Left lobe of liver (tissue), 2 donors: ENCODE measurements at places on chromosomes 11 and 22.

DNA sequence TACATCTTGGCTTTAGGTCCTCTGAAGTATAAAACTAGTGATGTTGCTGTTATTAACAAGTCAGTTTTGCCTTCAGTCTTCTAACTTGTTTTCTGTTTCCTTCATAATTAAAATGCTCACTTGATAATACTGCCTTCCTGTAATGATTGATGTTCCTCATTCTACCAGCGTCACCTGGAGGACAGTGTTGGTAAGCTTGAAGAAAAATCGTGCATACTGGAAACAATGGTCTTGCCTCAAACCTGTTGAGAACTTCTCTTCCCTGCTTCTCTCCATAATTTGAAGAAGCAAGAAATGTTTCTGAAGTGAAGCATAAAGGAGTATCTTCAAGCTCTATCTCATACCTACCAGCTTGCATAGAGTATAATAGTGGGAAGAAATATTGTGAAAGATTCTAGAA, 3.0 kb downstream of the YWHAH start:
- DNase-seq: no peak

- no peak for DNase-seq
Observed at GRCh38 chr11:61904539-61905048, 12.8 kb downstream of the RAB3IL1 start.

DNA sequence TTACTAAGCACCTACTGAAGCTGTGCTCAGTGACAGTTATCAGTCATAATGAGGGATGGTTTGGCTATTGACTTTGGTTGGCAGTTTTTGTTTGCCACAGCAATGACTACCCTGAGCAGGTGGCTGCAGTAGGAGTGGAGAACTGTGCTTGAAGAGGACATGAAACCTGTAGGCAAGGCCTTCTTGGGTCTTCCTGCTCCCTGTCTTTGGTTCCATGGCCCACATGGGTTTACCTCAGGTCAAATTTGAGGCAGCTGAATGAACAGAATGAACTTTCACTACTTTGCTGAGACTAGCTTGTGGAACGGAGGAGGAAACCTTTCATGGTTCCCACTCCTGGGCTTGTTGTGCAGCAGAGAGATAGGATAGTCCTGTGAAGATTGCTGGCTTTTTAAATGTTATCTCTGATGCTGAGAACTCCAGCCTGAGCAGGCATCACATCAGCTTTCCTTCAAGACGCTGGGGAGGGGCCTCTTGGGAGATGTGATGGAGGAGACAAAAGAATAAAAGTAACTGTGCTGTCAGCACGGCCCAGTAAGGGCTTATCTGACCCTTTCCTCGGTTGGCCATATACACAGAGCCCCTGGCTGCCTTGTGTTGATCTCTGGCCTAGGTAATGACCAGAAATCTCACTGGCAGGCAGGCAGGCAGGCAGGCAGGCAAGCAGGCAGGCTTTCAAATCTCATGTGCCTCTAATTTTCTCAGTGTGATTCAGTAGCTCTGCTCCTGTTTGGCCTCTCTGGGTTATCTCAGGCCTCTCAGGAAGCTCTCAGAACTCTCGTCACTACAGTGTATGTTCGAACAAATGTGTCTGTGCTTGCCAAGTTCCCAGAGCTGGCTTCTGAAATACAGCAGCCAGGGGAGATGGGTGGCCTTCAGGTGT, 12.0 kb downstream of the STIM1 start:
- DNase-seq: peak; percentile 56

DNA sequence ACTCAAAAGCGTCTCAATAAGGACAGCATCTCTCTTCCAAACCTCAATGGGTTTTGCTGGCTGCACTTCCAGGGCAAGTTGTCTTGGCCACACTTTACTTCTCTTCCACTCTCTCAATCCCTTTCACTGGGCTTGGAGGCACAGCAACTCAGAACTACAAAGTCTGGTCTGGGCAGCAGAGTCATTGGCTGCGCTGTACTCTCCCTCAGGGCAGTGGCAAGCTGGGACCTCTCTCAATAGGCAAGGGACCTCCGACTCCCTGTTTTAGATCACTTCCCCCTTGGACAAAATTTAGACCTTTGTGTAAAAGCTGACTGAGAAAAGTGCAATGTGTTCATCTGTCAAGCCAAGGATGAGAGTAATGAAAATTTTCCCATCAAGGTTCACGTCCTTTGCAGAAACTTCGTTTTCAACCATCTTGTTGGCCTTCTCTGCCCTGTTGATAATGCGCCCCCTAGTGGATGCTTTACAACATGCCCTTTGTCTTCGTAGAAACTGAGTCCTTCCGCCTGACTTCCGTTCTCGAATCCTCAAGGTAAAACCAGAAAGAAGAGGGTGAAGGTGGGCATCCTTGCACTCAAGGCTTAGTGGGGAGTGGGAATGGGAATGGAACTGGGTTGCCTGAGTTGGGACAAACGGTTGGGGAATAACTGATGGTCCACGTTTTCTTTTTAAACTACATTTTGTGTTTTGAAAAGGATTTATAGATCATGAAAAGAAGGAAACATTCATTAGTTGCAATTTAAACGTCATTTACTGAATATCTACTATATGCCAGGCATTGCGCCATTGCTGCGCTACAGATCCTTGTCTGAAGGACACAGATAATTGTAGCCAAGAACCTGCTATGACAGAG, 99.1 kb downstream of the CD44 start:
- DNase-seq: no peak

GRCh38 chr11:66265531-66266377, 2.7 kb upstream of the RAB1B start:
- no peak for DNase-seq

DNA sequence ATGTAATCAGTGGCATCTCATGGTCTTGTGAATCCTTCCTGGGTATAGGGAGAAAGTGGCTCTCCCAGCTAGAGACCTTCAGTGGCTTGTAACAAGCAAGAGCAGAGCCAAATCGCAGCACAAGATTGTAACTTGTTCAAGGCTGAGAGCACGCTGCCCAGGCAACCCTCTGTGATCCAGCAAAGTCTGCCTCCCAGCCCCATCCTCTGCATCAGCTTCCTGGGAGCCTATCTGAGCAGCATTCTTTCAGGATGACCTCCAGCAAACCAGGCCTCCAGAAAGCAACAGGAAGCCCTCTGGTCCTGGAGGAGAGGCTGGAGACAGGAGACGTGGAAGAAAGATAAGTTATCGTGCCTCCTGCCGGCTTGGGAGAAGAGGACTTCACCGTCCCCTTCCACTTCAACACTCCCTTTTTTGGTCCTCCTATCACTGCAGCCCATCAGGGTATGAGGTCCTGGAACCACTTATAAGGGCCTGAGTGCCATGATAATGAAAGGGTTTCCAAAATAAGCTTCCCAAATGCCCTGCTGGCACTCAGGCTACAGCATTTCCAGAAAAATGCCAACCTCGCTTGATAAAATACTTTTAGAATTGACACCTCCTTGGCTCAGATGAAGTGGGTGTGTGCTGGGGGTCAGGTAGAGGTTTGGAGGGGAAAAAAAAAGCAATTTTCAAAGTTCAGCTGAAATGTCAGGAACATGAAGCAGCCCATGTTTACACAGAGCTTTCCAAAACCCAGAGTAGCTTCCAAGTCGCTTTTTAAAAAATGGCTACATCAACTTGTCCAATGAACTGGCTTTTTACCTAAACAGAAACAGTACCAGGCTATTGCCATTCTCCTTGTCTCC, 80.2 kb downstream of the PLEKHA7 start:
- no peak for DNase-seq

GRCh38 chr22:38169116-38169515, 12.5 kb downstream of the PLA2G6 start:
- DNase-seq: no peak

- no peak for DNase-seq
Observed at GRCh38 chr11:69141742-69142141, 14.0 kb upstream of the SMIM38 start.

DNA sequence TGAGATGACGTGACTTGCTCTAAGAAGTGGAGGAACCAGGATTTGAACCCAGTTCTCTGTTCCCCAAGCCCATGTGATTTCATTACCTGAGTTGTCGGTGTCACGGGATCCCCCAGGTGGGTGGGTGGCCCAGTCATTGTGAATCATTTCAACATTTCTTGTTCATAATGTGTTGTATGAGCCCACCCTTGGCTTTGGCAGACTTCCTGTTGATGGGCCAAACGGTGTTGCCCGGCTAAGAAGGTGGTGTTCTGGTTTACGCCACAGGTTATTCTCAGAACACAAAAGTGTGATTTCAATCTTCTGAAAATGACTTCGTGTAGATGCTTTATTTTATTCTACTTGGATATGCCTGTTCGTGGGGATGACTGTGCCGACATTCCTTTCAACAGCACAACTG, 21.6 kb upstream of the ST14 start:
- no peak for DNase-seq

- DNase-seq: no peak
Observed at GRCh38 chr11:71962428-71963038, 33.7 kb downstream of the RNF121 start.

DNA sequence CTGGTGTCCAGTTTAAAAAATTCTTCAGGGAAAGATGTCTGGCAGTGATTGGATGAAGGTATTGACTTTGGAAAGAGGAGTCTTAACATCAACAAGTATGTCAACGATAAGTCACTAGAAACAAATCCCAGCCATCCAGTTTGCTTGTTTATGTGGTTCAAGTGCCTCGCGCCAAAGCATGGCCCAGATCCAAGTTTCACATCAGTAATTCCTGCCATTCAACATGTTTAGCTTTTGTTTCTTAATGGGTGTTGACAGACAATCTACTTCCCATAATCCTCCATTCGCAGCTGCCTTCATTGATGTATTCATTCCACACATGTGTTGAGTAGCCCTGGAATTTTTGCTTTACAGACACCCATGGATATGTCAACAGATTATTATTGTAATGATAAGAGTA, 77.8 kb downstream of the UBASH3B start:
- DNase-seq: no peak

GRCh38 chr11:2709429-2709828, 9.6 kb upstream of the KCNQ1OT1 start:
- DNase-seq: no peak

GRCh38 chr11:118175031-118175992, 1.1 kb downstream of the SCN2B start:
- DNase-seq: peak; percentile 83

- DNase-seq: no peak
Observed at GRCh38 chr22:35684270-35684700, 33.4 kb upstream of the APOL5 start.

GRCh38 chr11:19844012-19844411, 131.4 kb downstream of the NAV2 start:
- DNase-seq: no peak

GRCh38 chr11:130766650-130767565, 149.4 kb downstream of the SNX19 start:
- DNase-seq: no peak

- no peak for DNase-seq
Observed at GRCh38 chr11:43366677-43367076, 8.0 kb downstream of the TTC17 start.

DNA sequence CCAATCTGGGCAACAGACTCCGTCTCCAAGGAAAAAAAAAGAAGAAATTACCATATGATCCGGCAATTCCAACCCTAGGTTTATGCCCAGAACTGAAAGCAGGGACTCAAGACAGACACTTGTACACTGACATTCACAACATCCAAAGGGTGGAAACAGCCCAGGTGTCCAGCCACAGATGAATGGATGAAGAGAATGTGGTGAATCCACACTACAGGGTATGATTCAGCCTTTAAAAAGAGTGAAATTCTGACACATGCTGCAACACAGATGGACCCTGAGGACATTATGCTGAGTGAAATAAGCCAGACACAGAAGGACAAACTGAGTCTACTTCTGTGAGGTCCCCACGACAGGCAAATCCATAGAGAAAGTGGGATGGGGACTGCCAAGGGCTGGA, 43.9 kb downstream of the SGSM3 start:
- DNase-seq: no peak

- no peak for DNase-seq
Observed at GRCh38 chr11:103987629-103988594, 48.5 kb upstream of the DDI1 start.

GRCh38 chr11:125554038-125554437, 15.2 kb upstream of the EI24 start:
- DNase-seq: no peak

- no peak for DNase-seq
Observed at GRCh38 chr11:32960553-32961164, 55.0 kb upstream of the DEPDC7 start.

DNA sequence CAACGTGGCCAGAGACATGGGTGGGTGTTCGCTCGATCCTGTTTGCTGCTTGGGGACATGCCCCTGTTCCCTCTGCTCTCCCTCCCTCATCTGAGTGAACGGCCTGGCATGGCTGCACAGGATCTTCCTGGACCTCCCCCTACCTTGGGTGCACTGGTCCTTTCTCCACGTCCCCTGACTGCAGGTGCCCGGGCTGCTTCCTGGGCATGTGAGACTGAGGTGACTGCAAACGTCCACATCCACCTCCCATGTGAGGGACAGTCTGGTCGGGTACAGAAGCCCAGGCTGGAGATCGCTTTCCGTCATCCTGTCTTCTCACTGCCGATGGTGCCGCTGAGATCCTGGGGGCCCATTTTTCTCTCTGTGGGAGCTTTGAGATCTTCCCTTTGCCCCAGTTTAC, 11.8 kb downstream of the SULT4A1 start:
- no peak for DNase-seq

DNA sequence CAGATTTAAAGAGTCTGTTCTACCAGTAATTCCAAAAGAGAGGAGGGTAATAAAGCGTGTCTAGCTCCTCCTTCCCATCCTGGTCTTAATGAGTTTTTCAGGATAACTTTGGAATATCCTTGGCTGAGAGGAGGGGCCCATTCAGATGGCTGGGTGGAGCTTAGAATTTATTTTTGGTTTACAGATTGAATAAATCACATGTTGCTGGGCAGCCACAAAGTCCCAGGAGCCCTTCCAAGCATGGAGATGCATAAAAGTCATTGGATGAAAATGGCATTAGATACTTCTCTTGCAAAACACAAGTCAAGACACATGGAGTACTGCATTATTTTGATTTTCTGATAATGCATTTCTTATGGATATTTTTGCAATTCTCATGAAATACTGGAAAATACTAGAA, 139.0 kb downstream of the TRPC6 start:
- DNase-seq: no peak

DNA sequence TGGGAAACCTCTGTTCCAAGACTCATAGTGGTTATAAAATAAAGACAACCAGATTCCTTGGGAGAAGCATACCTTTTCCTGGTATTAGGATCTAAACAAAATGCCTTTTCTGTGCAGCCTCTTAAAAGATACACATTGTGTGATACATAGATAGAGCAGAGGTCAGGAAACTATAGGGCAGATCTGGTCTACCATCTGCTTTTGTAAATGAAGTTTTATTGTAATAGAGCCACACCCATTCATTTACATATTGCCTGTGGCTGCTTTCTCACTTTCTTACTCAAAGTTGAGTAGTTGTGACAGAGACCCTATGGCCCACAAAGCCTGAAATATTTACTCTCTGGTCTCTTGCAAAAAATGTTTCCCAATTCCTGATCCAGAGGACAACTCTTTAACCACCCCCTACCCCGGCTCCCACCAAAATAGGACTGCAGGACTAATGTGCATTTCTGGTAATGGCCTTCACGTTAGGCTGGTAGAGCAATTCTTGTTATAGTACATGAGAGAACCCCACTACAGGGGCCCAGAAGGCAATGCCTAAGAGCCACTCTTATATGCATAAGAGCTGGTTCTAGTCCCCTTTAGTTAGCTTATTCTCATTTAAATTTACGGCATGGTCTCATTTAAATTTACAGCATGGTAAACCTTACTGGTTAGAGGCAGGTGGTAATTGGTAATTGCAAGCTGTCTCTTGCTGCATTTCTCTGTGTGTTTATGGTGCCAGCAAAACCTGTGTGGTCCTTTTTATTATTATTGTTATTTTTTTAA, 76.8 kb upstream of the YWHAH start:
- DNase-seq: no peak

- DNase-seq: no peak
Observed at GRCh38 chr11:47991266-47991830, 11.0 kb downstream of the PTPRJ start.

GRCh38 chr11:60952742-60953170, 780 bp upstream of the SLC15A3 start:
- no peak for DNase-seq
